Fibroblast of the aortic adventitia (primary cell): ENCODE measurements at places on chromosomes 16 and 17.

- no peak for DNase-seq
Observed at GRCh38 chr16:22848451-22848850, 34.5 kb downstream of the HS3ST2 start.

DNA sequence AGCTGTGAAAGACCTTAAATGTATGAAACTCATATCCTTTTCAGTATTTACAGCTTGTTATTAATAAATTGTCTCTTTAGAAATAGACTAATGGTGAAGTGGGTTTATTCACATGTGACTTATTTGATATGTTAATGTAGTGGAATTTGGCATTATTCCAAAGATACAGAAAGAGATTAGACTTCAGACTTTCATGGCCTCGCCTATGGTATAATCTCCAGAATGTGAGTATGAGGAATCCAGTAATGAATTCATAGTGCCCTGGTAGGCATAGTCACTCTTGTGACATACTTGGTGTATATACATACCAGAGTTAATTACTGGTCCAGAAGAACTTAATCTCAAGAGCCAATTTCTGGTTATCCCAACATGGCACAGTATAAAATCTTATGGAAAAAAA lies 72.7 kb downstream of the OMG start:
- peak; percentile 5 for DNase-seq

GRCh38 chr17:47987240-47987835 lies 16.4 kb downstream of the CDK5RAP3 start:
- no peak for DNase-seq

GRCh38 chr17:63150994-63151464 lies 185.0 kb downstream of the TANC2 start:
- DNase-seq: peak; percentile 56

- peak; percentile 83 for DNase-seq
Observed at GRCh38 chr17:64658931-64659330, 3.2 kb downstream of the SMURF2 start.

DNA sequence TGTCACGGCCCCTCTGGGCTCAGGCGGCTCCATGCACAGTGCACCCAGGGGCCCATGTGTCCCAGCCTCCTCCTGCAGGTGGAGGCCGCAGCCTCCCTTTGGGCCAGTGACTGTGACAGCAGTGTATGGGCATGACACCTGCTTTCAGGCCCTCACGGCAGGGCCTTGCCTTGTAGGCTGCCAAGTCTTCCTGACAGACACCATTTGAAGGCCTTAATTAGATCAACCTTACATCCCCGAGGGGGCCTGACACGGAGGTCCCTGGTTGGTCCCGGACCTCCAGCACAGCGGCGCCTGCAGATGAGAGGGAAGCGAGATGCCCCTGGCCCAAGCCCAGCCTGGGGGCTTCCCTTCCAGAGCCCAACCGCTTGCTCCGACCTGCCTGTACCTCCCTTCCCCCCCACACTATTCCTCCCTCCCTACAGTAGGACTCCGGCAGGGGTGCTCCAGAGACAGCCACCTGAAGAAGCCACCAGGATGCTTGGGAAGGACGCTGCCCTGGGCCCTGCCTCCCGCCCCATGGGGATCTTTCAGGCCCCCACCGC lies 31.9 kb downstream of the BAIAP2 start:
- DNase-seq: no peak

DNA sequence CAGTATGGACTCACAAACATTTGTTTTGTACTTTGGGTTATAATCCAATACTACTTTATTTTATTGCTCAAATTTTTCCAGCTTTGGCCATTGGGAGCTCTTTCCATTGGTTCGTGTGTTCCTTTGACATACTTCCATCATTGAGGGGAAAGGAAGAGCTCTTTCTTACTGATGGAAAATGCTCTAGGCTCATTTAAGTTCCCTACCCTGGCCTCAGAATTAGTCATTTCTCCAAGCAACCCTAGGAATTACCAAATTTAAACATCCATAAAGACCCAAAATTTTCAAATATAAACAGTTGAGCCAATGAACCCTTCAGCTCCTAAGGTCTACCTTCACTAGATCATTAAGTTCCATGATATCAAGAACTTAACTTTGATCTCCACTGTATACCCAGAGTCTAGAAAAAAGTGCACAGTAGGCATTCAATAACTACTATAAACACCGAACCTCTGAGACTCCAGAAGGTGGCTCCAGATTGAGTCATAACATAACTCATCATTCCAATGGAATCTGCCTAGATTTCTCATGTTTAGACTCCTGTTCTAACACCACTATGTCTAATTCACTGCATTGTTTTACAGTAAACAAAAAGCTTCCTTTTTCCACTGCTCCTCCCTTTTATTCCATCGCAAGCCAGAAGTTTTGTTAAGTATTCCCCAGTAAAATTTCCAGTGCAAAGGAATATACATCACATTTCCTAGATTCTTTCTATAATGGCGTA lies 39.0 kb downstream of the SMURF2 start:
- peak; percentile 84 for DNase-seq

GRCh38 chr16:56038564-56039098 lies 152.7 kb upstream of the GNAO1 start:
- no peak for DNase-seq

- DNase-seq: no peak
Observed at GRCh38 chr17:31738067-31738466, 121.0 kb downstream of the COPRS start.

GRCh38 chr17:30241051-30241450 lies 5.6 kb upstream of the SLC6A4 start:
- DNase-seq: no peak

DNA sequence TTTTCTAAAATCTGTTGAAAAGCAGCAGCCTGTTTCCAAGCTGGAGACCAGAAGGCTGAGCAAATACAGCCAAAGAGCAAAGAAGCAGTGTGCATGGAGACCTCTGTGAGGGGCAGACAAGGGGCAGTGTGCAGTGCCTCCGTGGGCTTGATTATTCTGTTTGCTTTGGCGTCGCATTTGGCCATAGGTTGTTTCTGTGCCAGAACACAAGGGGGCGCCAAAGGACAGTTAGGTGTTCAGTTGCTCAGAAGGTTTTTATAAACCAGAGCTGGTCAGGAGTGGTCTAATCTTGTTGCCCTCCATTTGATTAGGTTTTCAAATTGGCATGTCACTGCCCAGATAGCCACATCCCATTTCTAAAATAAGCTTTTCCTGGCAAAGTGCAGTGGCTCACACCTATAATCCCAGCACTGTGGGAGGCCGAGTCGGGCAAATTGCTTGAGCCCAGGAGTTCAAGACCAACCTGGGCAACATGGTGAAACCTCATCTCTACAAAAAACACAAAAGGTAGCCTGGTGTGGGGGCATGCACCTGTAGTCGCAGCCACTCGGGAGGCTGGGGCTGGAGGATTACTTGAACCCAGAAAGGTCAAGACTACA lies 10.6 kb downstream of the MYH3 start:
- peak; percentile 85 for DNase-seq

GRCh38 chr17:38579934-38580333 lies 25.8 kb downstream of the SRCIN1 start:
- DNase-seq: peak; percentile 9
